ENCODE measurements at places on chromosomes 2 and 18.
A peak's percentile ranks its signal among the peaks of the same experiment; 100 is the strongest.

DNA sequence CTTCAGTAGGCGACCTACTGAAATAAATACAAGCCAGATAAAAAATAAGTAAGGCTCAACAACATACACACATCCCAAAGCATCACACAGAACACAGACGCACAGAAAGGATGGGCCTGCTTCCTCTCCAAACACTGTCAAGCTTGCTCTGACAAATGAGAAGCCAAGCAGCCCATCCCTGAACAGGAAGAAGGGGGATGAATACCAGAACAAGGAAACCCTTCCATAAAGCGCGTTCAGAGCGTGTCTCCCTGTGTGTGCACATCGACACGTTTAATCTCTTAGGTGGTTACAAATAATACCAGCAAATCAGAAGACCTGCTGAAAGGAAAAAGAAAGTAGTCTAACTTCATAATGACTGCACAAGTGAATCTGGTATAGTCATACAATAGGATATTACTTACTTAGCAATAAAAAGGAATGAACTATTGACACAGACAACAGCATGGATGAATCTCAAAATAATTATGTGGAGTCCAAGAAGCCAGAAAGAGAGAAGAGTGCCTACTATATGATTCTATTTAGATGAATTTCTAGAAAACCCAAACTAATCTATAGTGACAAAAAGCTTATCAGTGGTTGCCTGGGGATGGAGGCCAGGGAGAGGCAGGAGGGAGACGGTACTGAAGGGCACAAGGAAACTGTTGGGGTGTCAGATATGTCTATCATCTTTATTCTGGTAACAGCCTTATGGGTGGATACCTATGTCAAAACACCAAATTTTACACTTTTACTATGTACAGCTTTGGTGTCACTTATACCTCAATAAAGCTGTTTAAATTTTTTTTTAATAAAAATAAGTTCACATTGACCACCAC lies 26.8 kb downstream of the MBOAT2 start:
- no peak for DNase-seq

- DNase-seq, result no peak
Observed at GRCh38 chr2:147829106-147829505, 15.7 kb upstream of the ACVR2A start.

GRCh38 chr2:227402959-227403358 lies 15.2 kb upstream of the SCYGR1 start:
- no peak for DNase-seq

GRCh38 chr2:195651046-195651445 lies 6.0 kb upstream of the SLC39A10 start:
- DNase-seq, result no peak

- no peak for DNase-seq
Observed at GRCh38 chr2:196511258-196512168, 128.0 kb upstream of the CCDC150 start.

DNA sequence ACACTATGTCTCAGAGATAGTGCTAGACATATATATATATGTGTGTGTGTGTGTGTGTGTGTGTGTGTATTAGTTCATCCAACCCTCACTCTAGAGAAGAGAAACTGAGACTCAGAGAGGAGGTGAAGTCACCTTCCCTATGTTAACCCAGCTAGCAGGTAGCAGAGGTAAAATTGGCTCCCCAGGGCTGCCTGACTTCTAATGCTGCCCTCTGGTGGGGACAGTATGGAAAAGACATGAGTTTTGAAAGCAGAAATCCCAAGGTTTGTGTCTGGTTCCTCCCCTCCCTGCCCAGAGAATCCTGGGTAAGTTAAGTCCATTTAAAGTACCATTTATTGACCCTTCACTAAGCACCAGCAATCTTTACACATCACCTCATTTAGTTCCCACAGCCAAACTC lies 137.7 kb downstream of the THNSL2 start:
- no peak for DNase-seq

DNA sequence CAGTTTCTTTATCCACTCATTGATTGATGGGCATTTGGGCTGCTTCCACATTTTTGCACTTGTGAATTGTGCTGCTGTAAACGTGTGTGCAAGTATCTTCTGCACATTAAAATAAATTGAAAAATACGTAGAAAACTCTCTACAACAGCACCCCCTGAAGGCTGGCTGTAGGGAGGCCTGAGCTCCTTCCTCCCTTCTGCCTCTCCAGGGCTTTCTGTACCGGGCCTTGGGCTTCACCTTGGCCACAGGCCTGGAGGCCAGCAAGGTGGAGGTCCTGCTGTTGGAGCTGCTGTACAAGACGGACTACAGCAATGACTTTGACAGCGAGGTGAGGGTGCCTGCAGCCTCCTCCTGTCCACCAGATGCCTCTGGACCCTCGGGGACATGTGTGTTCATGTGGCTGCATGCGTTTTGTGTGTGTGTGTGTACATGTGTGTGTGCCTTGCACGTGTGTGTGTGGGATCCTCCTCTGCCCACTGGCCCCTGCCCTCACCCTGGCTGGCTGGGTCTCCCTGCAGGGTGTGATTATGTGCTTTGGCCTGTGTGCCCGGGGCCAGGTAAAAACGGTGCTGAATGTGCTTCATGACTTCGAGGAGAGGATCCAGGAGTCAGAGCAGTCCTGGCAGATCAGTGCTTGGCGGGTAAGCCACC lies 29.2 kb downstream of the MROH2A start:
- DNase-seq, result no peak

DNA sequence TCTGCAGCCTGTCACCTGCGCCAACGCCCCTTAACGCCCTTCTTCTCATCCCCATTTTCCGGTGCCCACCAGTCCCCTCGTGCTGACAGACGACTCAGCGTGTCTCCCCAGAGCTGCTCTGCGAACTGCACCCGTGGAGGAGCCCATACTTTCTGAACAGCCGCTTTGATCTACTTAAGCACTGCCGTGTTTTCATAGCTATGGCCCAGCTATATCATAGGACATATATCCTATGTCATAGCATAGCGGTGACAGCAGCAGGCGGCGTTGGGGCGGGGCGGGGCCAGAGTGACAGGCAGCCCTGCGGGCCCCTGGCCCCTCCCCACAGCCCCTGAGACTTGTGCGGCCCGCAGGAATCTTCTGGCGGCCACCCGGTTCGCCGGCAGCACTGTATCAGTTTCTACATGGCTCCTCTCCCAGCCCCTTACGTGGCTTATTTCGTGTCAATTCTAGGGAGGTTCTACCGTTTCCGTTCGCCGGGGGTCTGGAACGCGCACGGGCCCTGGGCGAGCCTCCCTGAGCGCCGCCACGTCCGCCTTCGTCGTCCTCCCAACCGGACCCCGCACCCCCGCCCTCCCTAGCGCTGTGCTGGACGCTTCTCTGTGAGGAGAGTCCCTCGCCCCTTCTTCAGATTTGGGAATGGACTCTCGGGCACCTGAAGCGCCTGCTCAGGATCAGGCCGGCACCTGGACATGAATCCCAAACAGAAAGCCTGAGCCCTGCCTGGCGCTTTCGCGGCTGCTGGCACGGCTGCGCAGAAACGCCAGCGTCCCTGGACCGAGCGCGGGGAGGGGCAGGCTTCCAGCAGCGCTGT lies 35.4 kb downstream of the PTPN18 start:
- DNase-seq, result peak; percentile 80

- no peak for DNase-seq
Observed at GRCh38 chr18:68494802-68495581, 219.9 kb downstream of the TMX3 start.

DNA sequence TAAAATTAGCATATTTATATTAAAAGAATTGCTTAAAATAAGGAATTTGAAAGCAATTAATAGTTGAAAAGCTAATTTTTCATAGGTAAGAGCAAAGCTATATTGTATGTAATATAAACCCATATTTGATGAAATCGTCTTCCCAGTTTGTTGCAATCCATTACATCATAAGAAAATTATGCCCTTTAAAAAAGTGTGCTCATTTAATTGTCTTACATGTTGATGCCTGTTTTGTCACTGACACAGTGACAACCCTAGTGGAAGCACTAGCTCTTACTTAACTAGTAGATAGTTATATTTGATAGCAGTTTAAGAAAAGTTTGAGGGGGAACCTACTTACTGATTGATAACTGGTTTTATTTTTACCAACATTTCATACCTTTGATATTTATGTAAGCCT lies 30.0 kb upstream of the IL18RAP start:
- DNase-seq, result no peak

DNA sequence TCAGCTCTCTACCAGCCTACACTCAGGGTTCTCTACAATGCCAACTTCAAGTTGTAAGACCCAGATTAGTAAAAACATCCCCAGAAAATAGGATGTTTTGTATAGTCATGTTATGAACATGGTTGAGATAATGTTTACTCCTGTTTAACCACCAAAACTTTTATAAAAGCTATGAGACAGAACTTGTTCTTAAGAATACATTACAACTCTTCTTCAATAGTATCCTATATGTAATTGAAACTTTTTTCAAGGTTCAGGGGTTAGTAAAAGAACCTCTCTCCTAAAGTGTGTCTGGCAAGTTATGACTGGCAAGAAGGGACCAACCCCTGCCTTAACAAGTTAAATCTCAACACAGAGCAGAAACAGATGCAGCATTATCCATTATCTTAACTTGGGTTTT lies 118.8 kb upstream of the STK17B start:
- no peak for DNase-seq

GRCh38 chr2:156837635-156838370 lies 401.6 kb downstream of the GPD2 start:
- no peak for DNase-seq

GRCh38 chr2:219663116-219663762 lies 35.8 kb downstream of the SLC4A3 start:
- DNase-seq, result no peak

- DNase-seq, result no peak
Observed at GRCh38 chr2:8872821-8873432, 35.5 kb upstream of the KIDINS220 start.

DNA sequence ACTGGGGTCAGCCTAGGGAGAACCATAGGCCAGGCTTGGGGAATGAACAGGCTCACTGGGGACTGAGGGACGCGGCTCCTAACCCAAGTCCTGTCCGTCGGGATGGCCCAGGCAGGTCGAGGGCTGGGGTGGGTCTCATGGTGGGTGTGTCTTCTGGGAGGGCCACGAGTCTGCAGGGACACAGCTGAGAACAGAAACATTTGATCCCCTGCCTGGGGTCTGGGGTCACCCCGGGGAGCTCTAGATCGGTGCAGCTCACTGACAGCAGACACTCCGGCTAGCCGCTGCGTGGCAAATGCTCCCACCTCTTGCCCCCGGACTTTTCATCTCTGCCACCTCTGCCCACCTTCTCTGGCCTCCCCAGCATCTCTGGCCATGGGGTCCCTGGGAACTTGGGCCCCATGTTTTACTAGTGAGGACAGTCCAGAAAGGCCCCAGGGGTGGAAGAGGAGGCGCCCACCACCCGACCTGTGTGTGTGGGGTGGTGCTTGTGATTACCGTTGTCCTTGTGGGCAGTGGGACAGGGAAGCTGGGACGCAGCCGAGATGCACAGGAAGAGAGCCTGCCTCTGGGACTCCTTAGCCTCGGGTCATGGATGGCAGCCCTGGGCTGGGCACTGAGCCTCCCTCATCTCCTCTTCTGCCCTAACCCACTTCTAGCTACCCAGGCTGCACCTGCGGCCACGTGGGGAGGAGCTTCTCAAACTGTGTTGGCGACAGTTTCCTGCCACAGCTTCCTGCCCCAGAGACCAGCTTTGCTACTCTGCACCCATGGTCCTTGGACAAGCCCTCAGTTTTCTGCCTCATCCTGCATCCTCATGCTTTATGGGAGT lies 4.9 kb downstream of the ZAP70 start:
- no peak for DNase-seq

DNA sequence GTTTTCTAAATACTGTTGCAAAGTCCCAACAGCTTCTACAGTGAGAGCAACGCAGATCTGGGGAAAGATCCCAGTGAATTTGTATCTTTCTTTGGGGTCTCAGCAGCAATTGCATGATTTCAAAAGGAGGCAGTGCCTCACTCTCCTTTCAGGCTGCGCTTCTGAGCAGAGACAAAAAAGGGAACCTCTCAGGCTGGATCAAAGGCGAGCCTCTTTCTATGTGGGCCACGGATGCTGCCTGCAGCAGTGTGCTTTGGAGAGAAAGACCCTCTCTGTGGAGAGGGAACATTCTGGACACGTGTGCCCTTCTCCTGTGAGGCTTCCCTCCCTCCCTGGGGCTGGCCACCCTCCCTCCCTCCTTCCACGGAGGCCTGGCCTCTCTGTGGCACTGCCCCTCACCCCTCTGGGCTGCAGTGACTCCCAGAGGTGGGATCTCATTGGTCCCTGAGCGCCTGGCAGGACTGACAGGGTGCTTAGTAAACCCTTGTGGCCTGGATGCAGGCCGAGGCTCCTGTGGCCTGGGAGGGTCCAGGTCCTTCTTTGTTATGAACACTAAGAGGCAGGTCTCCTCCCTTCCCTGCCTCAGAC lies 21.6 kb upstream of the PDIA6 start:
- DNase-seq, result no peak

GRCh38 chr2:233351423-233351822 lies 2.9 kb upstream of the DGKD start:
- no peak for DNase-seq

DNA sequence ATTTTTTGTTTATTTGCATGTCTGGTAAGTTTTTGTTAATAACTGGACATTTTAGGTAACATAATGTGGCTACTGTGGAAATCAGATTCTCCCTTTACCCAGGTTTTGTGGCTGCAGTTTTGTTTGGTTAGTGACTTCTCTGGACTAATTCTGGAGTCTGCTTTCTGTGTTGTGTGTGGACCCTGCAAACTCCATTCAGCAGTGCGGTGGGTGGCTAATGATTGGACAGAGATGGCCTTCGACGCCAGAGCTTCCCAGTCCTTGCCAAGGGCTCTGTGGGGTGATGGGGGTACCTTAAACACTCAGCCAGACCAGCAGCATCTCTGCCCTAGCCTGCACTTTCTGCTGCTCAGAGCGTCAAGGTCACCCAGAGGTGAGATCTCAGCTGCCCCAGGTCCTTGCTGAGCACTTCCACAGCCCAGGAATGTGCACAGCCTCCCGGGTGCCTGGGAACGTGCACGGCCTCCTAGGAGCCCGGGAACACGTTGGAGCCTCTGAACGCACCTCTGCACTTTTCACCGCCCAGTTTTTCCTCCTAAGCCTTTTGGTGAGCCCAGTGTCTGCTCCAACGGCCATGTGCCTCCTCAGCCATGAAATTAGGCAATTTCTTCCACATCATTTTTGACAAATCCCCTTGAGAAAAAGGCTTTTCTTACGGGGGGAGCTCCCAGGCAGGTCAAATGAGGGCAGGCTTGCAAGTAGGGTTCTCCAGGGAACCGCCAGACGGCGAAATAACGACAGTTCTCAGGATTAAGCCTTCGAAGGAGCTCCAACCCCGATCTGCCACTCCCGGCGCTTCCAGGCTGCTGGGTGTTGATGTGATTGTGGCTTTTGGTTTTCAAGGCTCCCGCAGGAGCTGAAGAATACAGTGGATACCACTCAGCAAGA lies 35.2 kb upstream of the KLF11 start:
- DNase-seq, result no peak

GRCh38 chr2:6789559-6790138 lies 76.1 kb downstream of the CMPK2 start:
- no peak for DNase-seq

DNA sequence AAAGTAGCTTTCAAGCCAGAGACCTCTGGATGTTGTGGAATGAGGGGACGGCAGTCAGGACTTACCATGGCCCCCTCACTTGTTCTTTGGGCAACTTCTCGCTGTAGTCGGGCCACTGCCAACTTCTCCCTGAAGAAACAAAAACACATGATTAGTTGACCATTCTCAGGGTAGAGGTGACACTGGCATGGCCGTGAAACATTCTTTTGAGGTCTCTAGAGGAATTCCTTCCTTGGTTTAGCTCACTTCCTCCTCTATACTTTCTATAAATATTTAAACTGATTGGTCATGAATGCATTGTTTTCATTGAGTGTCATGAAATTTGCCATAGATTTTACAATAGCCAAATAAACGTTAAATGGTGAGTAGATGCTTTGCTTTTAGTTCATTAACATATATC lies 354.6 kb downstream of the NCKAP5 start:
- DNase-seq, result no peak
